ENCODE measurements at places on chromosomes 5 and 9.
A peak's percentile ranks its signal among the peaks of the same experiment; 100 is the strongest.

DNA sequence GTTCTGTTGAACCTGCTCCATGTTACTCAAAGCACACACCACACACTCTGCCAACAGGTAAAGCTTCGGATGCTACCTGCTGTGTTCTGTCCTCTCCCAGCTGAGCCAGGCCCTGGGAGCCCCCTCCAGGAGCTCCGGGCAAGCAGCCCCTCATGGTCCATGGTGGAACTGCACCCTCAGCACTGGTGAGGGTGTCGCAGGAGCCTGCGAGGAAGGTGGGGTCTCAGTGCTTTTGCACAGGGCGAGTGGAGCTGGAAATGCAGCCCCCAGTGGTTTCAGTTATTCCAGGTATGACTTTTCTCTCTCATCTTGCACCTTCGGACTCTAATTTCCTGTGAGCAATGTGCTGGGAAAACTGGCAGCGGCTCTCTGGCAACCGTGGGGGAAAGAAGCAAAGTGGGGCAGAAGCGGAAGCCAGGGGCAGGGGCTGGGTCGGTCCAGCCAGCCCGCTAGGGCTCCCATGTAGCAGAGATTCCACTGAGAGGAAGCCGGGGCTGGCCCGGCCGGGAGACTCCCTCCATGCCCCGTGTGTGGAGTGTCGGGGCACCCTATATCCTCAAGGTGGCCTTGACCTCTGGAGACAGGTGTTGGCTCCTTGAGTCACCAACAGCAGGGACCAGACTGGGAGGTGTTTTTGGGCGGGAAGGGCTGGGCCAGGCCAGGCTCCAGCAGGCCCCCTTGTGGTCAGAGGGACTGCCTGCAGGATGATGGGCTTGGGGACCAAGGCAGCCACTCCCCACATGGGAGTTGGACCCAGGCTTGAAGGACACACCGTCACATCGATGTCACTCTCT lies 75.6 kb upstream of the PRSS3 start:
- DNase-seq: peak; percentile 9

DNA sequence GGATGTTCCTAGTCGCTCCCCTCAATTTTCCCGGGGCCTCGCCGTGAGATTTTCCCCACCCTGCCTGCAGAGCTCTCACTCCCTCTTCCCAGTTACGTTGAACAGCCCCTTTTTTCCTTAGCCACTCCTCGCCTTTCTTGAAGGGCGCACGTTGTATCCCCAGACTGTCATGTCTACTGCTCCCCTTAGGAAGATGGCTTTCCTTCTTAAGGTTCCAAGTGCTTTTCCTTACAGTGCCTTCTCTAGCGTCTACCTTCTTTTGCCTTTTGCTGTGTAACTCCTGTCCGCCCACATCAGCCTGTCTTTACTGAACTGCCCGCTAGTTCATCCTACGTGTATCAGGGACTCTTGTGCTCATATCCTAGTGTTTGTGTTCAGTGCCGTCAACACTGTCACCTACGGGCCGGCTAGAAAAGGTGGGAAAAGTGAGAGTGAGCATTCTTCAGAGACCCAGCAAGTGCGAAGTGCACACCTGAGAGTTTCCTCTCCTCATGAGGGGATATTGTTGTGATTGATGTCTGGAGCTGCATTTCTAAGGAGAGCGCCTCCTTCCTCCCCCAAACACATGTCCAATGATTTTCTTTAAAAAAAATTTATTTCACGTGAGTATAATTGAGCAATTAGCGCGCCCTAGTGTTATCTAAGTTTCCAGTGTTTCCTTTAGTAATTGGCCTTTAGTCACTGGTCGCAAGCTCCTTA lies 764 bp downstream of the CAMLG start:
- peak; percentile 60 for DNase-seq

GRCh38 chr5:171862624-171863023 lies 77.0 kb downstream of the SMIM23 start:
- DNase-seq: no peak

- DNase-seq: no peak
These were observed 6.9 kb downstream of the TAF7 start for GRCh38 chr5:141313711-141314110.

DNA sequence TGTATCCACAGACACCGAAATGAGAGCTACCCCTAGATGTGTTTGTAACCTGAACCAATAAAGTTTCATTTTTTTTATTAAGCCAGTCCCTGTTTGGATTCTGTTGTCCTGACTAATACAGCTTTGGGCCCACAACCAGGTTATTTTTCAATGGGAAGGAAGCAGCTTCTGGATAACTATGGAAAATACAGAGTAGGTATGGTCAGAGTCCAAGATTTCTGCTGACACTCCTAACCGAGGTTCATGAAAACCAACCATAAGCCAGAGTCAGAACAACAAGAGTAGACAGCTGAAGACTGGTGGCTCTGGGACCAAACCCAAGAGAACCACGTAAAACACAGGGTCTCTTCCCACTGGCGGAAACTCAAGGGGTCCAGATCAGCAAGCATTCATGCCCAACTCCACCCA lies 10.8 kb downstream of the KLF9 start:
- DNase-seq: no peak

GRCh38 chr9:1044643-1045042 lies 5.5 kb upstream of the DMRT2 start:
- DNase-seq: no peak

- DNase-seq: no peak
These were observed 28.8 kb downstream of the FBXL17 start for GRCh38 chr5:108353087-108353486.

DNA sequence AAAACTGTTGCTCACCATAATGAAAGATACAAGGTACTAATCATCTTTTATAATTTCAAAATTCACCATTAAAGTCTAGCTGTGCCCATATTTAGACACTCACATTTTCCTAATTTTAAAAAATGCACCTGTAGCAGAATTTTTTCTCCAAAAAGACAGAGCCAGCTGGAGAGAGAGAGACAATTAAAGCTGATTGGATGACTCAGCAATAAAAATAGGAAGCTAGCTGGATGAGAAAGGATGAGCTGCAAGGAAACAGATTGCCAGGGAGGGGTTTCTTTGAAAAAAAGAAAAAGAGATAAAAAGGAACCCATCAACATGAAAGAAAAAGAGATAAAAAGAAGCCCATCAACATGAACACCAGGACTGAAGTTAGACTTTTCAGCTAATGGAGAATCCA lies 73.8 kb downstream of the HCN1 start:
- no peak for DNase-seq

- DNase-seq: no peak
These were observed 278.3 kb upstream of the PTGER4 start for GRCh38 chr5:40401284-40402006.

DNA sequence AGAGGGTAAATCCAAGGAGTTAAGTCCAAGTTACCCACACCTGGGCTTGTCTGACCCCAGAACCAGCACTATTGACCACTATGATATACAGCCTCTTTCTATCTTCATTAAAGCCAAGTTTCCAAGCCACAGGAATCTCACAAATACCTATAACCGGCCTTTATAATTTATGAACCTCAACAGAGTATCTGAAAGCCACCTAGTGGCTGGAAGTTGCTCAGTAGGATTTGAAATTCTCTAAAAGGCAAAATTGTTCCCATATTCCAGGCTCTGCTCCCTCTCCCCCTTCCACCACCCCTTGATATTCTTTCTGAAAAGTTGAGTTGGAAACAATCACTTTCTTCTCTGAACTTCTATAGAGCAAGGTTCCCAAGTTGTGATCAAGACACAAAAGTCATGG lies 106.4 kb upstream of the GPR151 start:
- no peak for DNase-seq

DNA sequence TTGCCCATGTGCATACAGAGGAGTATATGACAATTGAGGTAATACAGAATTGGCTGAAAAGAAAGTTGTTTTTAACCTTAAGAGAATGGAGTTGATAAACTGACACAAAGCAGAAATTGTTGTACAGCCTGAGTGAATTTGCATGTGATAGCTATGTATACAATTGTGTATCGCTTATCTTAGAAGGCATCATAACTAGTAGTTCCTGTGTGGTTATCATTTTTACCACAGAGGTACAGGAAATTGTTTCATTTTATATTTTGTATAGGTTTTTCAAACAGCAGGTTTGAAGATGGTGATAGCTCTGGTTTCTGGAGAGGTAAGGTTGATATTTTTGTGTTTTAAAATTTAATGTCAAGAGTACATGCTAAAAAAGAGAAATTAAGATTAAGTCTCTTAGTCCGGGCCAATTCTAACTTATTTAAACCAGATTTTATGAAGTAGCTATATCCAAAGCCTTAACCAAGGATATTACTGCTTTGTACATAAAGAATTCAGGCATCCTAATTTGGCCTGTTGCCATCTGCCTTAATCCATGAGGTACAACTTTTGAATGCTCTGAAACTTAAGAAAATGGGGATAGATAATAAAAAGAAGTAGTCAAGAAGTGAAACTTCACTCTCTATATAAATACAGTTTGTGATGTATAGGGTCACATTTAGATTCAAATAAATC lies 26.0 kb downstream of the DDX4 start:
- no peak for DNase-seq

GRCh38 chr5:132526290-132526973 lies 16.9 kb downstream of the IL5 start:
- peak; percentile 42 for DNase-seq

DNA sequence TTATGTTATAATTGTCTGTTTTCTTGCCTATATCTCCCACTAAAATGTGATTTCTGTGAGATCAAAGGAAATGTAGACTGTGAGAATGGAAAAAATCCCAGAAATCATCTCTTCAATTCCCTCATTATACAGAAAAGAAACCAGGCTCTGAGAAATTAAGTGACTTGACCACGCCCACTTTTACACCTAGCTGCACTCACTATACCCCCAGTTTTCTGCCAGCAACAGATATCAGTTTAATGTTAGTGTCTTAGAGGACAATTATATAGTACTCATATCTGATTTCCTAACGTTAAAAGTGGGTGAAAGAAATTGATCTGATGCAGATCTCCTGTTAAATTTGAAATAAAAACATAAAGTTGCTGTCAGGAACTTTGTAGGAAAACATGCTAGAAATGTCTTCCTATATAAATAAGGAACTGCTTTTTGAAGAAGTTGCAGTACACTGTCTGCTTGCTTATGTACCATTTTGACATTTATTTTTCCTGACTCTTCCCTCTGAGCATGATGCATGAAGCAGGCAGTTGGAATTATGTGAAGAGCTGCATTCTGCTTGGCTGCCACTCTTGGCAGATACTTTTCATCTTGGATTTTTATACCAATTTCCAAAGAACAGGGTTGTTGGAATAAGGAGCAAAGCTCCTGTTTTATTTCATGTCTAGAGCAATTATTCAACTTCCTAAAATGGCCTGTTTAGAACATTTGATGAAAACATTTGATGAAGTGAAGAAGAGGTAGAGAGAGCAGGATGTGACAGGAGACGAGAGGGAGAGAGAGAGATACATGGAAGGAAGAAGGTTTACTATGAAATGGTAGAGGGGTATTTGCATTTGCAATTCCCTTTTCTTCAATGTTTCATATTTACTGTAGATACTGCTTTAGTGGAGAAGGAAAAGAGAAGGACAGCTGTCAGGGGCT lies 57.3 kb upstream of the RICTOR start:
- DNase-seq: no peak

GRCh38 chr9:5879419-5880181 lies 11.1 kb upstream of the MLANA start:
- DNase-seq: peak; percentile 89

Measured in mammary epithelial cell (primary cell).